Activated CD8-positive, alpha-beta memory T cell treated with anti-CD3 and anti-CD28 coated beads, Interleukin-2, amount 10 ng/mL, durations not matched to agents 7 days and 5 days (primary cell): ENCODE measurements at places on chromosomes 2 and 18.

GRCh38 chr2:148675708-148676107, 31.2 kb downstream of the EPC2 start:
- DNase-seq, result no peak

DNA sequence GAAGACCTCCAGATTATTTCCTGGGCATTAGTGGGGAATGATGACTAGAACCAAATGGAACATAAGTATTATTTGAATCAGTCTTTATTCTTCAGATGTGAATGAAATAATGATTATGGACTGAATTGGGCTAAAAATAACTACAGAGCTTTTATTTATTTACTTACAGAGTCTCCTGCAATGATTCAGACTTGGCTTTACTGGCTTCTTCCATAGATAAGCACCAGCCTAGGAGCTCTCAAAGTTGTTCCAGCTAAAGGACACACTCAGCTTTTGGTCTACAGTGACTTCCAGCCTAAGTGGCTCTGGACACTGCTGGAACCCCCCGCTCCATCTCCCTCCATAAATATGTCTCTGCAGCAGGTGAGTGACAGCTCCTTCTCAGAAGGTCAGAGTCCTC, 24.3 kb upstream of the ARHGAP25 start:
- no peak for DNase-seq

GRCh38 chr2:143852759-143853158, 667.2 kb downstream of the ZEB2 start:
- DNase-seq, result no peak

DNA sequence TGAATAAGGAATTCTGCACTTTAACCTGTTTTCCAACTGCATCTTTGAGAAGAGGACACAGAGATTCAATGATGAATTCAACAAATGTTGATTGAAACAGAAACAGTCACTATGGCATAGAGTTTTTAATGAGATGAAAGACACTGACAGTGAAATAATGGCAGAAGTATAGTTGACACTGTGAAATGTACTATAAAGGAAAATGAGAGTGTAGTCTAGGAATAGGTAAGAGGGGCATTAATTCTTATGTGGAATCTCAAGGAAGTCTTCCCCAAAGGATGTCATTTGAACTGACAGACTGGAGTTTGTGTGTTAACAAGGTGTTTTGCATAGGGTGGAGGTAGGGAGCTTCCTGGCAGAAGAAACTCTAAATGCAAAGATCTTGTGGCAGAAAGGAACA, 566.2 kb downstream of the TDRD15 start:
- DNase-seq, result no peak

DNA sequence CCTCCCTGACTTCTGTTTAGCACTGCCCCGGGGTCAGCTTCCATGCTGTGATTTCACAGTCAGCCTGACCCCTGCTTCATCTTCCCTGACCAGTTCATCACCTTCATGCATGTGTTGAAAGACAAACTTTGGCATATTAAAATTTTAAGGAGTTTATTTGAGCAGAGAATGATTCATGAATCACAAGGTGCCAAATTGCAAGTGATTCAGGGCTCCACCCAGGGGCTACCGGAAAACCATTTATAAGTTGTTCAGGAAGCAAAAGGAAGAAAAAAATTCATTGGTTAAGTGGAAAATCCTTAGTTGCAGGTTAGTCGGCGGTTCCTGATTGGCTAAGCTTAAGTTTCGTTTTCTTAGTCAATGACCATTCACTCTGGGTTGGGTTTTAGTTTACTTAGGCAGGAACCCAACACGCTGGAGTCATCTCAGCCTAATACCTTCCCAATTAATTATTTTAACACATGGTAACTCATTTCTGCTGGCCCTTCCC, 10.6 kb downstream of the IL1F10 start:
- no peak for DNase-seq

GRCh38 chr2:46943881-46944798, 28.5 kb upstream of the MCFD2 start:
- peak; percentile 87 for DNase-seq

- peak; percentile 86 for DNase-seq
Observed at GRCh38 chr18:2994603-2995432, 18.1 kb downstream of the LPIN2 start.

DNA sequence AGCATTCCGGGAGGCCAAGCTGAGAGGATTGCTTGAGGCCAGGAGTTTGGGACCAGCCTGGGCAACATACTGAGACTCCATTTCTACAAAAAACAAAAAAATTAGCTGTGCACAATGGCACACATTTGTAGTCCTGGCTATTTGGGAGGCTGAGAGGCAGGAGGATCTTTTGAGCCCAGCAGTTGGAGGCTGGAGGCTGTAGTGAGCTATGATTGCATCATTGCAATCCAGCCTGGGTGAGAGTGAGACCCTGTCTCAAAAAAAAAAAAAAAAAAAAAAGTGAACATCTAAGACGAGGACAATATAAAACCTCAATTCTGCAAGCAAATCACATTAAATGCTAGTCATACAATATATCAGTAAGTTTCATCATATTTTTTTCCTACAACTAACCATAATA, 2.8 kb upstream of the HAT1 start:
- DNase-seq, result no peak

DNA sequence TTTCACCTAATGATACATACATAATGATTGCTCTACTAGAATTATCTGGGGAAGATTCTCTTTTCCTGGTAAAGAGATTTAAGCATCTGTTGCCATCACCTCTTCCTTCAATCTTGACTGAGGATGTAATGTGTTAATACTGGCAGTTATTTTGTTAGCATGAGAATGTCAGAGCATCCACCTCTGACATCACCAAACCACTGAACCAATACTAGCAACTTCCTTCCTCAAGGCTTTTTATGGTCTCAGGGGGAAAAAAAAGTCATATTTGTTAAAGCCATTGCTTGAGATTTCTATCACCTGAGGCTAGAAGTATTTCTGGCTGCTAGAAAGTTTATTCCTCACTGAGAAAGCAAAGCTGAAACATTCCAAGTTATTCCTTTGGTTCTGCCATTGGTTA, 48.5 kb downstream of the DSEL start:
- DNase-seq, result no peak

GRCh38 chr2:165868211-165868610, 74.2 kb upstream of the GALNT3 start:
- DNase-seq, result no peak

- DNase-seq, result no peak
Observed at GRCh38 chr2:719734-720133, 42.5 kb upstream of the TMEM18 start.

GRCh38 chr2:99775585-99775984, 285.8 kb upstream of the REV1 start:
- DNase-seq, result no peak

DNA sequence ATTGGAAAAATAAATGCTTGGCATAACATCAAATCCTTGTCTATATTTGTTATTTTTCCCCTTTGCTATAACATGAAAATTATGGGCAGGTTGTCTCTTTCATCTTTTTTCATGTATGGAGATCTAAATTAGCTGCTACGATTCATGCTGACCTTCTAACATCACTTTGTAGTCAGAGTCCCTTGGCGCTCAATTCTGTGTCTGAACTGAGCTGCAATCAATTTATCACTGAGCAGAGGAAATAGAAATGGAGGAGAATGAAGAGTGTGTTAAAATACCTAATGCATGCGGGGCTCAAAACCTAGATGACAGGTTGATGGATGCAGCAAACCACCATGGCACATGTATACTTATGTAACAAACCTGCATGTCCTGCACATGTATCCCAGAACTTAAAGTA, 168.9 kb downstream of the CDH7 start:
- no peak for DNase-seq

GRCh38 chr2:109455731-109456691, 157.8 kb downstream of the SEPTIN10 start:
- DNase-seq, result no peak

GRCh38 chr2:71498261-71498701, 44.9 kb downstream of the DYSF start:
- no peak for DNase-seq

GRCh38 chr2:216159646-216160045, 50.5 kb downstream of the XRCC5 start:
- DNase-seq, result no peak

DNA sequence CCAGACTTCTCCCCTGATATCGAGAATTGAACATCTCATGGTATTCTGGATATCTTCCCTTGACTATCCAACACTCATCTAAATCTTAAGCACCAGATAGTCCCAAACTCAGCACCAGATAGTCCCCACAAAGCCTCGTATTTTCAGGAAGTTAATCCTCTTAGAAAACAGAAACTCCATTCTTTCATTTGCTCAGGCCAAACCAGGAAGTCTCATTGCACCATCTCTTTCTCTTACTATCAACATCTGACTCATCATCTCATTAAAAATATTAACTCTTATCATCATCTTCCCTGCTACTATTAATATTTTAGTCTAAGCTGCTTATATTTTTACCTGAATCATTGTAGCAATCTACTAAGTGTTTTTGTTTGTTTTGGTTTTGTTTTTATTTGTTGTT, 286.4 kb downstream of the GALNT13 start:
- no peak for DNase-seq

GRCh38 chr2:36809069-36809445, 112.5 kb downstream of the VIT start:
- DNase-seq, result no peak

DNA sequence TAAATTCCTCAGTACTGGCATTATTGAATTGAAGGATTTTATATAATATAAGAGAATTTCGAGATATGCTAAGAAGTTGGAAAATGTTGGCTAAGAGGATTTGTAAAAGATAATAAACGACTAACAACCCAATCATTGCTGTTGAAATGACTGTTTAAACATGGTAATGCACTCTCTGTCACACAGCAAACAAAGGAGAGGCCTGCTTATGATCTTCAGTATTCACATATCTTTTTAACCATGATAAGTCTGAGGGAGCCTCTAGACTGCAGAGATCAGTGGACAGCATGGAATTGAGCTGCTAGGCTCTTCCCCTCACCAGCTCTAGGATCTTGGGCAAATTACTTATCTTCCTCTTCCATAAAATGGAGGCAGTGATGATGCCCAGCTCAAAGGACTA, 2.7 kb downstream of the KCTD18 start:
- DNase-seq, result no peak

GRCh38 chr18:10057894-10058791, 144.3 kb downstream of the VAPA start:
- no peak for DNase-seq

GRCh38 chr2:119897736-119898395, 115.0 kb upstream of the EPB41L5 start:
- DNase-seq, result no peak

DNA sequence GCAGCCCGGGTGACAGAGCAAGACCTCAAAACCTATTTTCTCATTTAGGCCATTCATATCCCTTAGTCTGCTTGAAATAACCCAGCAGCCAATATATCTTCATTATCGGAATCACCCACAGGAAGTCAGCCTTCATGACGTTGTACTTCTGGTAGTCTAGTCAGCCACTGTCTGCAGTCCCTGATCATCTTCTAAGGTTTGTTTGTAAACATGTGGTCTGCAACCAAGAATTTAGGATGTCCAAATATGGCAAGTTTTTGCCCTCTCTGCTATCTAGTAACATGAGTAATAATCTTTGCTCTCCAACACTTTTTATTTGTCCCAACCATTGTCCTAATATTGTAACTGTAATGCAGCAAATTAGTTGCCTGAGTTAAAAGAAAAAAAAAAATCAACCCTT, 92.5 kb downstream of the PRPF40A start:
- DNase-seq, result no peak

- peak; percentile 43 for DNase-seq
Observed at GRCh38 chr2:206164261-206164862, 4.7 kb downstream of the EEF1B2 start.

DNA sequence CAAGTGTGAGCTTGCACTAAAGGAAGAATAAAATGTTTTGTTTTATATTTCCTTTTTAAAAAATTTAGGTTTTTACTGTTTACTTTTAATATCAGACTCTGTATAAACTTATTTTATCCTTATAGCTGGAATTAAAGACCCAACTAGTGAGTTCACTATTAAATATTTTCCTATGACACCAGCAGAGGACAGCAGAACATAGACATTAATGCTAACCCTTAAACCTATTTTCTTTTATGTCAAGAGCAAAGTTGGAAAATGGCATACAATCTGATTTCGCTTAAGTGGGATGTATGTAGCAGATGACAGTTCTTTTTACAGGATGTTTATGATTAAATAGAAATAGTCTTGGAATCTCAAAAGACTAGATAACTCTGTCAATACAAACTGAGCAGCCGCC, 188.2 kb upstream of the XIRP2 start:
- no peak for DNase-seq

GRCh38 chr18:48754993-48755473, 195.7 kb downstream of the SMAD7 start:
- DNase-seq, result no peak

DNA sequence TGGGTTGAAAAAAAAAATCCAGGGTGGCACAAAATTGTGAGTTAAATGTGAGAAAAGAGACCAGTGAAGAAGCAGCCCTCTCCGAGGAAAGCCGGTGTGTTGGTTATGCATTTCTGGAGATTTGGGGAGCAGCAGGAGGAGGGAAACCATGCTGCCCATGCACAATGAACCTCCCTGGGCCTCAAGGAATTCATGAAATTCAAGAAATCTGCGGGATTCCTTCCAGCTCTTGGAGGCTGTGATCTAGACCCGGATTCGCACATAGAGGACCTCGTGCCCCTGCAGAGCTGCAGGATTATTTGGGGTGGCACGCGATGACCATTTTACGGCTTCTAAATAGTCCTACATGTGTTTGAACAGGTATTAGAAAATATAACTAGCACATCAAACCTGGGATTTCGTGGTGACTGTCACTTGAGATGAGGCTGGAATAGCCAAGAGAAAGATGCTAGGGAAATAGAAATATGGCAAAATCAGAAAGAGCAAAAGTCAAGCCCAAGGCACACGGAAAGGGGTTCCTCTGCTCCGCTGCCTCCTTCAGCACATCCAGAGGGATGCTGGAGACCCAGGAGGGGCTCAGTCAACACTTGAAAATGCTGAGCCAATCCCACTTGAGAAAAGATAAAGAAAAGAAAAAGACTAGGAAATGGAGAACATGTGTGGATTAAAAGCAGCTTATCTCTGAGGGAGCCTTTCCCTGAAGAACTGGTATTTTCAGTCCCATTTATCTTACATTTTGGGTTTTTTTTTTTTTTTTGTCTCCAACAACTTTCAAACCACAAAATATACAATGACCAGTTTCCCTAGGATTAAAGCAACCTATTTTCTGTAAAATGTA, 22.0 kb downstream of the KCTD1 start:
- DNase-seq, result no peak

- no peak for DNase-seq
Observed at GRCh38 chr18:62788876-62789275, 73.5 kb downstream of the PHLPP1 start.

- no peak for DNase-seq
Observed at GRCh38 chr2:26175466-26176278, 2.8 kb downstream of the GAREM2 start.
